Smooth muscle cell of the pulmonary artery (primary cell): ENCODE measurements at places on chromosomes 2 and 18. TPM values are rescaled to one million over a fixed set of nuclear protein-coding genes. Genes with fewer than 3 reads are reported as not detected.

CENPO gene
- 9.9 and 12.1 TPM in 2 replicates for total RNA-seq

MYL1 gene
- total RNA-seq = not detected in 2 replicates

MOCOS gene
- 5.6 and 16.6 TPM in 2 replicates for total RNA-seq

PMAIP1 gene
- total RNA-seq = 2.1 and 4.4 TPM in 2 replicates

EFR3B gene
- total RNA-seq = 0.85 and 2.4 TPM in 2 replicates

NT5C1B gene
- not detected in 2 replicates for total RNA-seq

POMC gene
- total RNA-seq = 1.2 and 2.0 TPM in 2 replicates

CD8B gene
- total RNA-seq = not detected in 2 replicates

REEP1 gene
- total RNA-seq = 0.07 and 0.33 TPM in 2 replicates

SLC38A11 gene
- total RNA-seq = 0.13 and 0.83 TPM in 2 replicates

MERTK gene
- 0.69 and 0.91 TPM in 2 replicates for total RNA-seq

C2orf81 gene
- 1.2 and 3.5 TPM in 2 replicates for total RNA-seq

VIL1 gene
- not detected in 2 replicates for total RNA-seq

ACMSD gene
- total RNA-seq = not detected in 2 replicates

ASB18 gene
- not detected in 2 replicates for total RNA-seq

ERCC3 gene
- total RNA-seq = 36.4 and 40.7 TPM in 2 replicates

AAMP gene
- total RNA-seq = 101 and 111 TPM in 2 replicates
